Adrenal gland (tissue), 19 donors: ENCODE measurements at places on chromosomes 16 and 17. TPM values are rescaled to one million over a fixed set of nuclear protein-coding genes. Genes with fewer than 3 reads are reported as not detected.

Gene WBP2
- total RNA-seq, result 159 TPM

Gene IGSF6
- 9.8 TPM for total RNA-seq

Gene SPAG5
- 0.97 TPM for total RNA-seq

Gene MYH10
- total RNA-seq, result 101 TPM

Gene CTF1
- total RNA-seq, result 10.5 TPM

Gene CLEC18B
- total RNA-seq, result 10.9 TPM

Gene CCR7
- 0.55 TPM for total RNA-seq

Gene MEIOC
- total RNA-seq, result not detected

Gene ADGRG1
- 1.8 TPM for total RNA-seq

Gene KCNJ18
- total RNA-seq, result not detected

Gene PRRT2
- total RNA-seq, result 8.8 TPM

Gene PRAC2
- not detected for total RNA-seq

Gene NUPR1
- 232 TPM for total RNA-seq

Gene XYLT1
- total RNA-seq, result 19.6 TPM

Gene RNF222
- total RNA-seq, result not detected

Gene WNT3
- not detected for total RNA-seq

Gene SYNGR2
- 76.4 TPM for total RNA-seq

Gene BEAN1
- total RNA-seq, result 0.13 TPM

Gene KRTAP4-5
- not detected for total RNA-seq

Gene CSH2
- total RNA-seq, result not detected

Gene EFCAB5
- total RNA-seq, result not detected

Gene LGALS9B
- not detected for total RNA-seq

Gene HAS3
- 0.47 TPM for total RNA-seq

Gene KRTAP2-2
- total RNA-seq, result not detected

Gene TPSG1
- not detected for total RNA-seq
